Aorta (tissue), 5 donors: ENCODE measurements at places on chromosomes 2 and 18.

- no peak for DNase-seq
Measured at GRCh38 chr2:75180476-75180875, 18.8 kb downstream of the TACR1 start.

GRCh38 chr2:144466637-144467036 lies 53.3 kb downstream of the ZEB2 start:
- no peak for DNase-seq

DNA sequence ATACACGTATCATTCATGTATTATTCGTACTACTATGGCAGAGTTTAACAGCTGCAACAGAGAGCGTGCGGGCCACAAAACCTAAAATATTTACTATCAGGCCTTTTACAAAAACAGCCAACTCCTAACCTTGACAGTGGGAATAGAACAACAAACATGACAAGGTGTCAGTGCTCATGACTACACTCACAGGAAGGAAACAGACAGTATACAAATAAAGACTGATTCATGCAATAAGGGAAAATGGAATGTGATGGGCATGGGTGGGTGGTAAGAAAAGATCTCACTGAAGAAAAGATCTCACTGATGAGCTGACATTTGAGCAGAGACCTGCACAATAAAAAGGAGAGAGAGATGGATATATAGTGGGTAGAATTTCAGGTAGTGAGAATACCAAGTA lies 347.8 kb downstream of the ALK start:
- no peak for DNase-seq

DNA sequence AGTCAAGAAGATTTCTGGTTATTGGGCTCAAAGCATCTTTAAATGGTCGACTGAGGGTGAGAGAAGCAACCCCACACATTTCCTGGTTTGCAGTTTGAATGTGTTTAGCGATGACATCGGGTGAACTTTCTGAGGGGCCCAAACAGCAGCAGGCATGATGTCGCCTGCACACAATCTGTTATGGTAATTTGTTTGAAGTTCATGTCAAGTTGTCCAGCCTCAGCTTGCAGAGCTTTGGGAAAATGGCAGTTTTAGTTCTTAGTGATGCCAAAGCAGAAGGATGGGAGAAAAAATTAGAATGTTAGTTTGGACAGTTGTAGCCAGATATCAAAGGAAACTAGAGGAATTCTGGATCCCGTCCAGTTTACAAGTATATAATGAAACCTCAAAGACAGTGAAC lies 284.6 kb downstream of the MBD5 start:
- no peak for DNase-seq
